ENCODE measurements at places on chromosomes 2 and 18.
A peak's percentile ranks its signal among the peaks of the same experiment; 100 is the strongest.

DNA sequence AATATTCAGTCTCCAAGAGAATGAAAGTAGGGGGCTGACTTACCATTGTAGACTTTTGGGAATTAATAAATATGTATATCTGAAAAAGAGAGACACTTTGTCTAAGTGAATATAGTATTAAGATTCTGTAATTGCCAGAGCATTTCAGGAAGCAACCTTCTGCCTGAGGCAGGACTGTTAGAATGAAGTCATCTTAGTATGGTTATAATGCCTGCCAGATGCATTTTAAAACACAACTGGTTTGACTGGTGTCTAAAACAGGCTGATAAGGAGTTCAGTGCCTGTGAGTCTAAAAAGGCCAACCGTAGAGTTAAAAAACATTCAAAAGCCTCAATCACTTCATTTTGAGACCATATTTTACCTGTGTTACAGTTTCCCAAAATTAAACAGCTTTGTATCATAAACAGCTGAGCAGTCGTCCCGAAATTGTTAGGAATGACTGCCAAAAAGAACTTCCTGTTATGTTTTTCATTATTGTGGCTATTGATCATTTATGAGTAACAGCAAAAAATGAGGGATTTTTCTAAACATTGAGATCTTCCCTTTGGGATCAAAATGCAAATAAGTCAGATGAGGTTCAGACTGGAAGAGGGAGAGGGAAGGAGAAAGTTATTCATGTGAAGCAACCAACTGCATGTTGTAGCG lies 443.9 kb downstream of the PID1 start:
- no peak for DNase-seq

- no peak for DNase-seq
These were observed 51.4 kb downstream of the SLC38A11 start for GRCh38 chr2:164903951-164904350.

DNA sequence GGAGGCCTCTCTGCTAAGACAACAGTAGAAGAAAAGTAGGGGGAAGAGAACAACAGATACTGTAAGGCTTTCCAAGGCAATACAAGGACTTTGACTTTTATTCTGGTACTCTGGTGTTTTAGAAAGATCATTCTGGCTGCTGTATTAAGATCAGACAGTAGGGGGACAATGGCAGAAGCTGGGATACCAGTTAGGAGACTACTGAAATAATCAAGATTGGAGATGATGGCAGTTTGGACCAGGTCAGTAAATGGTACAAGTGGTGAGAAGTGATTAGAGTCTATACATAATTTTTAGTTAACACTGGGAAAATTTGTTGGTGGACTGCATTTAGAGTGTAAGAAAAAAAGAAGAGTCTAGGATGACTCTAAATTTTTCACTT lies 139.7 kb downstream of the ROCK1 start:
- no peak for DNase-seq

GRCh38 chr2:217790195-217790594 lies 212.6 kb downstream of the TNS1 start:
- no peak for DNase-seq

GRCh38 chr2:156325688-156326525 lies 6.6 kb downstream of the NR4A2 start:
- DNase-seq: no peak

GRCh38 chr2:154402213-154402612 lies 296.3 kb upstream of the KCNJ3 start:
- peak; percentile 13 for DNase-seq

Measured in Caki2 (cell line).